ENCODE measurements at places on chromosomes 4 and X. TPM values are rescaled to one million over a fixed set of nuclear protein-coding genes. Genes with fewer than 3 reads are reported as not detected.

- no peak for DNase-seq
Observed at GRCh38 chrX:134688839-134689238, 30.6 kb upstream of the PLAC1 start.

GRCh38 chrX:43813898-43814297 lies 68.4 kb downstream of the MAOB start:
- DNase-seq, result no peak

DNA sequence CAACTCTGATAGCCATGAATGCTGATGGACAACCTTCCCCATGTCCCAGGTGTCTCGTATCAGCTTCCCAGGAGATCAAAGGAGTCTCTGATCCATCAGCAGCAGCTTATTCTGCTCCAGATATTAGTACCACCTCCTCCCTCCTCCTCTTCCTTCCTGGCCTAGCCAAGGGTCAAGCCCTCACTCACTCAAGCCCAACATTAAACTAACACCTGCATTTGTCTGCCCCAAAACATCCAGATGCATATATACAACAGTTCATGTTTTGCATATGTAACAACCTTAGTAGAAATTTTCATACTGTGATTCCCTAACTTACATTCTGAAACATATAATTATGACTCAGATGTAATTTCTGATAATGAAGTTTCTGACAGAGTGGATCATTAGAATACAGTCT lies 29.9 kb downstream of the BCLAF3 start:
- no peak for DNase-seq

- no peak for DNase-seq
Observed at GRCh38 chr4:2343476-2343875, 75.0 kb downstream of the ZFYVE28 start.

DNA sequence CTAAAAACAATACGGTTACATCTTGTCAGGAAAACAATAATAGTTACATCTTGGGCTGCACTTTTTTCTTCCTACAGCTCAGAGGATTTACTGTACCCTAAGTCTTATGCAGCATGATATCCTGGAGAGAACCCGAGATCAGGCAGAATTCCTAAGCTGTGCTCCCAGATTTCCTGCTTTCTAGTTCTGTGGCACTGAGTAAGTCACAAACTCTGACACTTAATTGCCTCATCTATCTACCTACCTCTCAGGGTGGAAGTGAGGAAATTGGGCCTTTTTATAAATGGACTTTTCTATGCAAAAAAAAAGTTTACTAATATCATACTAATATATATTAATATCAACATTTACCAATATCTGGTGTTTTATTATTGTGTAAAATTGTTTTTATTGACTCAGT lies 438.5 kb downstream of the INPP4B start:
- DNase-seq, result no peak

DNA sequence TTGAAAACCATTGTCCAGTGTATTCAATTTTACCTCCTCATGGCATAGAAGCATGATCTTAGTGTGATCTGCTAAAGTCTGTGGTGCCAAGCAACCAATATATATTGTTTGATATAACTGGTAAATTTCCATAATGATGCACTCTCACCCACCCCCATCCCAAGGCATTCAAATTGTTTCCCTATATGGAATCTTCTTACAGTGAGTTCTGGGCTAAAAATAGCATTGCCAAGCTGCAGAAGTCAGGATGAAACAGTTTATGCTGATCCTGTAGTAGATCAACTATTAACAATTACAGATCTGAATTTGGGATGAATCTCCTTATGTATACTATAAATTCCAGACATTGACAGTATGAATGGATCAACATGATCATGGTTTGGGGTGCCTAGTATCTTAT lies 20.9 kb downstream of the FGF13 start:
- DNase-seq, result no peak

DNA sequence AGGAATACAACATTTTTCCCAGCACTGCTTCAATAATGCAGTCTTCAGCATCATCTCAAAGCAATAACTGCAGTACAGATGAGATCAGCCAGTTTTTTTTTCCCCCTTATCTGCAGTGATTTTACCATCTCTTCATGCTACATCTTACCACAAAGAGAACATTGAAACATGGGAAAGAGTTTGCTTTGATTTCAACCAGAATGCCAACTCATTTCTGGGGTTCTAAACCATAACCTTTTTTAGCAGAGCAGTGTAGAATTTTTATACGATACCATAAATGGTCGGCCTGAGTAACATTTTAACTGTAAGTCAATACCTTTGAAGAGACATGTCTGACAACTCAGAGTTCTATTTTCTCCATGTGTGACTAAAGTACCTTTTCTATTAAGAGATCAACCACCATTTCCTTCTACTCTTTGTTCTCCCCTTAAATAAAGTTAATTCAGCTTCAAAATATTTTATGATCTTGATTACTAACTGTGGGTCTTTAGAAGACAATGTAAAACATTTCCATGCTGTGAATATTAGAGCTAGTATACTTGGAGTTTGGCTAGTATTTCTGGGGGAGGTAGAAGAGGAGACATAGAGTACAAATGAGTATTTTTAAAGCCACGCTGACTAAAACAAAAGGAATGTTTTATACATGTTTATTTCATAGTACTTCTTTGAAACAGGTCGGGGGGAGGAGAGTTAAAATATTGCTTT lies 69.1 kb downstream of the TET2 start:
- DNase-seq, result no peak

GRCh38 chr4:109032671-109033070 lies 269.8 kb downstream of the COL25A1 start:
- no peak for DNase-seq

DNA sequence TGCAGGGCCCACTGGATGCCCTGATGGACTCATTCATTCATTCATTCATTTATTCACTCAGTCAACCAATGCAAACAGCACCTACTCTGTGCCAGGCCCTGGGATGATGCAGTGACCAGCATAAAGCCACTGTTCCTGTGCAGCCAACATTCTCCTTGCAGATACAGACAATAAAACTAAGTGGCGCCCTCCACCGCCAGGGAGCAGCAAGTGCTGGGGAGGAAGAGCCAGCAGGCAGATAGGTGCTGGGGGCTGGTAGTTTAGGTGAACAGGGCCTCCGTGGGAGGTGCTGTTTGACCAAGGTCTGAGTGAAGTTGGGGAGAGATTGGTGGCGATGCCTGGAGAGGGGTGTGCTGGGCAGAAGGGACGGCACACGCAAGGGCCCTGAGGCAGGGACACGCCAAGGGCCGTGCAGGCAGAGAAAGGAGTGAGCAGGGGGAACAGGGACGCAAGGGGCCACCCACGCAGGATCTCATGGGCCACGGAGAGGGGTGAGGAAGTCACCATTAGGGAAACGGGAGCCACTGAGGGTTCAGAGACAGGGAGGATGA lies 65.5 kb downstream of the WFS1 start:
- no peak for DNase-seq

GRCh38 chr4:154566639-154567204 lies 3.9 kb downstream of the FGB start:
- no peak for DNase-seq

- DNase-seq, result no peak
Observed at GRCh38 chrX:24023972-24024669, 2.9 kb downstream of the KLHL15 start.

DNA sequence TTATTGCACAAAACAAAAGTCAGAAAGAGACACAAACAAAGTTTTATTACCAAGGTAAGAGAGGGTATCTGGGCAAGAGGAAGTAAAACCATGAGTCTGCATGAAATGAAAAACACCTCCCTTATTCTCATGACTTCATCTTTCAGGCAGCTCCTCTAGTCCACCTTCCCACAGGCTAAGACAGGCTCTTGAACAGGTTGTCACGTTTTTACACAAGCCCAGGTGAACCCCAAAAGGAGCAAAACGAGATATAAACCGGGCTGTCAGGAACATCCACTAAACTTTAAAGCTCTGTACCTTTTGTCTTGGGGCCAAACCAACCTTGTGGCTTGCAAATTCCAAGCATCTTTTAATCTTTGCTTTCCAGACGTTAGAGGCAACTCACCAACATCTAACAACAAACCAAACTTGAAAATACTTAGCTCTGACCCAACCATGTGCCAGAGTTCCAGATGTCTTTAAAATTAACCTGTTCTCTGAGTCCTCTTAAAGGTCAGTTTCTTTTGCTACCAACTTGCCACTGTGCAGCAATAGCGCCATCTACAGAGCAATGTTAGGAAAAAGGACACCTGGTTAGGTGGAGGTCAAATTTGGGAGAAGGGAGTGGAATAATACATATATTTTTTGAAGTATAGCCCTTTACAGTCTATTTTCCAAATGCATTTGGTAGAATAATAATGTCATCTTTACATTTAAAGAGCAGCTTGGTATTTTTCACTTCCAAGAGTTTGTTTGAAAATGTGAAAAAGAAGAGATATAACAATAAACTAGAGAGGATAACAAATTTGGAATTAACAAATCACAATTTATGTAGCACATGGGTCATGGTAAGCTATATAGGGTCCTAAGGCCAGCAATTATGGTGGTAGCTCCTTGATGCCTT lies 73.1 kb downstream of the QRFPR start:
- no peak for DNase-seq

DNA sequence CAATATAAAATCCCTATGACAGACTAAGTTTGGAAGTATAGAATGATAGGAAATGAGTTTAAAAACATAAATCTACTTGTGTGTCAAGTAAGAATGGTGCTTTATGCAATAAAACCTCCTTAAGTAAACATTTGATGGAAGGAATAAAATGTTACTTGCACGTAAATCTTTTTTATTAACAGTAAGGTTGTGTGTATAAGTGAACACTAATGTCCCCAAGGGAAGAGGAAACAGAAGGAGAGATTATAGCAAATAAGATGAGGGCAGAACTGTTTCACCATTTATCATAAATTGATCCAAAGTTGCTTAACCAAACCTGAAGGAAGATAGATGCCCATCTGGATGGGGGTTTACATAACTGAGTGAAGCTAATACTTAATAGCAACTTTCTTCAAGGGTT lies 86.8 kb downstream of the FRMPD4 start:
- no peak for DNase-seq

GRCh38 chr4:113141901-113142346 lies 92.5 kb downstream of the ANK2 start:
- no peak for DNase-seq

DNA sequence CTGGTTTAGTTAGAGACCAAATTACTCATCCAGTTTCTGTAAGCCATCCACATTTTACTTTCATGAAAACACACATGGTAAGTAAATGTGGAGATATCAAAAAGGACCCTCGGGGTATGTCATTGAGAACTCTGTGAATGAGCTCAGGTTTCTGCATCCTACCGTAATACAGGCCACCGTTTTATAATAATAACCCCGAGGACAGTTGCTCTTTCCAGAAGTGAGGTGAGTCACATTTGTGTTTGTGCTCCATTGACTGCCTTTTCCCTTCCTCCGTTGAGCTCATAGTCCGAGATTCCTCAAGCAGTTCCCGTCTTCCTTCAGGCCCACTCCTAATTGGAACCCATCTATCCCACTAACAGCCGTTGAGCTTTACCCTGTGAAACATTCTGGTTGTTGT lies 95.3 kb downstream of the GRID2 start:
- no peak for DNase-seq

DNA sequence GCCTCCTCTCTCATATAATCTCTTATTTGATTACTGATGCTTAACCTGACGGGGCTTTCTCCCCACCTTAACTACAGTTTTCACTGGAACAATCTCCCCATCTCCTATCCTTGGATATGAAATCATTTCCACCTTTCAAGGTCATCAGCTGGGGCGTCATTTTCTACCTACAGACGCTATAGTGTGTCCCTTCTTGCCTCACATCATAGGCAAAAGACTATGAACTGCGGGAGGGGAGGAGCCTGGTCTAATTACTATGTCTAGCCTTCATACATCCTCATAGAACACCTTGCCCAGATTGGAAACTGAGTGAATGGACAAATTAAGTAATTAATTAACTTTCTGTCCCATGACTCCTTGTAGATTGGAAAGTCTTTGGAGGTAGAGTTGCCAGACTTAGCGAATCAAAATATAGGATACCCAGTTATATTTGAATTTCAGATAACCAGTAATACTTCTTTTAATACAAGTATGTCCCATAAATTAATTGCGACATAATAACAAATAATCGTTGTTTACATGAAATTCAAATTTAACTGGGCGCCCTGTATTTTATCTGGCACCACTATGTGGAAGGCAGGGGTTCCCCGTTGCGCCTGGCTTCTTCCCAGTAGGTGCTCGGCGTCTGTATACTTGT lies 752 bp upstream of the ATP6AP2 start:
- DNase-seq, result no peak

- no peak for DNase-seq
Observed at GRCh38 chr4:181701214-181701613, 542.0 kb upstream of the TENM3 start.

DNA sequence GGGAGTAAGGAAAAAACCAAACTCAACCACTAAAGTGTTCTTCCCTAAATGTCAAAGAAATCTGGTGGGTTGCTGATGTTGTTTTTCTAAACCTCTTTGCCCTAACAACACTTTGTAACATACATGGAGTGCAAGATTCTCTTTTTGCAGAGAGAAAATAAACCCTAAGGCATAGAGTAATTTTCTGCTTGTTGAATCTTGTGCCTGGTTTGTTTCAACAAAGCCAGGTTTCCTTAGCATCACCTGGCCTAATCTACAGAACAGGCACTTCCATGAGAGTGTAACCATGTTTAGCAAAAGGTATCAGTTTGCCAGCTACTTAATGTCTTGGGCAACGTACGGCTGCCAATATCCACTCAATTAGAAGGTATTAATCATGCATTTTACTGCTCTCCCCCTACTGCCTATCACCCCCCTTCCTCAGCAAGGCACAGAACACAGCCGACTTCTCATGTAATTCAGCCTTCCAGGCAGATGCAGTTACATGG lies 219.2 kb downstream of the MAML3 start:
- no peak for DNase-seq

- DNase-seq, result peak; percentile 77
Observed at GRCh38 chrX:103629318-103630170, 769 bp downstream of the TCEAL1 start.

DNA sequence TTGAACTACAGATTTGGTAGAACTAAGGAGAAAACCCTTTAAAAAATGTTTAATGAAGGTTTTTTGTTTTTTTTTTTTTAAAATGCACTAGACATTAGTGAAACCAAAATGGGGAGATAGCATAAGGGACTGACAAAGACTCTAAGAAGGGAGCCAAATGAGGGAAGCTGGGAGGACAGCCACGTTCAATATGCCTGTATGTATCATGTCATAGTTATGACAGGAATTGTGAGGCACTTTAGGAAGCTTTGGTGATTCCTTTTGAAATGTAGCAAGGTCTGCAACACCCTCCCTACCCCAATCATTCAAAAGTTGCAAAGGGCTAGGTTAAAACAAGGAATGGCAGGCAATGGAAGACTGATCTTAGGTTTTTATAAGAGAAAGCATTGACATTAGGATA lies 526.0 kb downstream of the TLL1 start:
- no peak for DNase-seq

The LRRC66 gene
- polyA plus RNA-seq, result 0.24 TPM

The UGT2B15 gene
- polyA plus RNA-seq, result not detected

The SSX2B gene
- not detected for polyA plus RNA-seq

The XK gene
- 0.42 TPM for polyA plus RNA-seq

The ASB11 gene
- polyA plus RNA-seq, result 0.06 TPM

The LRP2BP gene
- 1.6 TPM for polyA plus RNA-seq

The GK gene
- polyA plus RNA-seq, result 5.3 TPM
